ENCODE measurements at places on chromosomes 7 and 10. TPM values are rescaled to one million over a fixed set of nuclear protein-coding genes. Genes with fewer than 3 reads are reported as not detected.
A peak's percentile ranks its signal among the peaks of the same experiment; 100 is the strongest.

DHTKD1 gene
- 12.6 TPM for total RNA-seq

CACNA2D1 gene
- total RNA-seq, result 17.3 TPM

DNA sequence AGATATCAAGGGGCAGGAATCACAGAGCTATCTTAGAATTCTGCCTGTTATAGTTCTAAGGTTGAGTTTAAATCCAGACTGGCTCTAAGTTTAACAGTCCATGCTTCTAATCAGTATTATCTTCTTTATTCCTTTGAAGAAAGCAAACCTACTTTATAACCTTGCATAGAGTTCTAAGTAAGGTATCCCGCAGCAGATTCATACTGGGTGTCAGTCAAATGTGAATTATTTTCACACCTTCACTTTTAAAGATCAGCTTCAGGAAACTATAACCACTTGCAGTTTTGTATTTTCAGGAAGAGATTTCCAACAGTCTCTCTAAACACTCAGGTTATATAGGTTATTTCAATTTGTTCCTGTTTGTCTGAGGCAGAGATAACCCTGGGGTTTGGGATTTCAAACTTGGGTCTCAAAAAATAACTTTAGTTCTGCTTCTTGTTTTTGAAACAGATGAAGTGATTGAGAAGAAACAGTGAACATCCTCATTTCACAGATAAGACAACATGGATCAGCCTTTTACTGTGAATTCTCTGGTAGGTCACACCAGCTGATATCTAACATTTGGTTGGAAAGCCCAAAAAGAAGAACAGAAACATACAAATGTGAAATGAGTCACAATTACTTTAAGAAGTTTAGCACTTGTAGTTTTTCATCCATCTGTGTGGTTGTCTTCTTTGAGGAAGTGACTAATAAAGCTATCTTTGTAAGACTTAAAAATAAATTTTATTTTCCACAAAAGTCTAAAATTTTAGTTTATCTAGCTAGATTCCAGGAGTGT, 21.4 kb downstream of the STAMBPL1 start:
- no peaks in the 10 kb centered on the region for H3K4me1 ChIP-seq
- no peak overlapping the region for H3K27ac ChIP-seq
- H3K4me3 ChIP-seq, result no peak overlapping the region
- DNase-seq, result no peak

DNA sequence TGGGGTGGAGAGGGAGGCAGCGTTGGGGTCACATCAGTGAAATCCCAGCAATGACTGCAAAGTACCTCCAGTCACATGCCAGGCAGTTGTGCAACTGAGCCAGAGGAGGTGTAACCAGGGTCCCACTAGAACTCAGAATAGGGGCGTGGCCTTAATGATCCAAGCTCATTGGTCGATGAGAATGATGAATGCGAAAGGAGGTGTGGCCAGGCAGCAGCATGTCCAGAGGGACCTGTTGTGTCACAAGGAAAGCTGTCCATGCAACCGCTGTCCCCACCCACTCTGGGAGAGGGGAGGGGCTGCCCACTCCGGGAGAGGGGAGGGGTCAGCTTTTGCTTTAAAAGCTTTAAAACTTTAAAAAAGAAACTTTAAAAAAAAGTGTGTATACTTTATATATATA, 25.3 kb upstream of the MTPAP start:
- no peaks in the 10 kb centered on the region for H3K27me3 ChIP-seq
- peak; percentile 58 for DNase-seq
- H3K4me3 ChIP-seq, result no peak overlapping the region
- H3K36me3 ChIP-seq, result no peaks in the 10 kb centered on the region
- H3K4me1 ChIP-seq, result no peaks in the 10 kb centered on the region
- no peak overlapping the region for H3K27ac ChIP-seq

- no peaks in the 10 kb centered on the region for H3K27me3 ChIP-seq
- DNase-seq, result no peak
- H3K4me3 ChIP-seq, result no peak overlapping the region
- H3K4me1 ChIP-seq, result no peaks in the 10 kb centered on the region
- H3K36me3 ChIP-seq, result no peaks in the 10 kb centered on the region
These were observed 227.8 kb downstream of the ARHGAP21 start for GRCh38 chr10:24495666-24496460.

- H3K4me1 ChIP-seq, result no peaks in the 10 kb centered on the region
- no peak overlapping the region for H3K27ac ChIP-seq
- no peaks in the 10 kb centered on the region for H3K36me3 ChIP-seq
- H3K4me3 ChIP-seq, result no peak overlapping the region
These were observed 106.8 kb upstream of the APBB1IP start for GRCh38 chr10:26331371-26331770.

GRCh38 chr10:84012831-84013458, 126.4 kb upstream of the GHITM start:
- DNase-seq, result no peak
- H3K36me3 ChIP-seq, result no peaks in the 10 kb centered on the region
- no peaks in the 10 kb centered on the region for H3K4me1 ChIP-seq
- no peak overlapping the region for H3K27ac ChIP-seq

DNA sequence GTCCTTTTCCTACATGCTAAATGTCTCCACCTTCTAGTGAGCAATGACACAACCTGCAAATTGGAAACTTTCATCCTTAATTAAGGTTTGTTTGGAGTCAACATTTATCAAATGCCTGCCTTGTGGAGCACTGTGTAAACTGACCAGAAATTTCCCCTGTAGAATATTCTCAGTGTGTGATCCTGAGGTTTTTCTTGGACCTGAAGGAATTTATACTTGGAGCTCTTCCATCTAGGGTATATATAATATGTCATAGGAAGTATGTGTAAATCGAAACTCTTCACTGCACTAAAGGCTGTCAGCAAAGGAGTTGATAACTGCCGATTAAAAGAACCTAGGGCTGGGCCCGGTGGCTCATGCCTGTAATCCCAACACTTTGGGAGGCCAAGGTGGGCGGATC, 152.4 kb downstream of the NSUN6 start:
- H3K4me3 ChIP-seq, result no peak overlapping the region
- no peak overlapping the region for H3K27ac ChIP-seq
- no peak for DNase-seq
- H3K4me1 ChIP-seq, result no peaks in the 10 kb centered on the region

DNA sequence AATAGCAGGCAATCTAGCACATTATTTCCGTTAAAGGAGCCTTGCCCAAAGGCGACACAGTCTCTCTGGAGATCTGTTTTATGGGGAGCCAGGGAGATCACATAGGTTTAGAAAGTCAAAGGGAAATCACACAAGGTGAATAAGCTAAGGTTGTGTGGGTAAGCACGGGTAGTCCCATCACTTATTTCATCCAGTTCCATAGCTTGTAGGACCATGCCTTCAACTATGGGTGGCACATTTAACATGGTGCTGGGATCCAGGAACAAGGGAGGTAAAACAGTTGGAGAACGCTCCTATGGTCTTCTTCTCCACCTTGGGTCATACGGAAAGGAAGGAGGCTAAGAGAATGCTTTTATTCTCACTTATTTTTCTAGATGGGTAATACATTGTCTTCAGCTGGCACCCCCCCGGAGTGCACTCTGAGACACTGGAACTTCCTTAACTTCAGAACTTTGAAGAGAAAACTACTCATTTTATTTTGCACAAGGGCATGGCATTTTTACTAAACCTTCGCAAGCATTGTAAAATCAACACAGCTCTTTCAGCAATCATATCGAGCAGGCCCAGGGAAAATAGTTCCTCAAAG, 435.4 kb downstream of the KIF20B start:
- no peak overlapping the region for H3K4me3 ChIP-seq
- H3K4me1 ChIP-seq, result no peaks in the 10 kb centered on the region
- H3K27me3 ChIP-seq, result no peaks in the 10 kb centered on the region
- no peaks in the 10 kb centered on the region for H3K36me3 ChIP-seq

LIPK gene
- total RNA-seq, result not detected

DNA sequence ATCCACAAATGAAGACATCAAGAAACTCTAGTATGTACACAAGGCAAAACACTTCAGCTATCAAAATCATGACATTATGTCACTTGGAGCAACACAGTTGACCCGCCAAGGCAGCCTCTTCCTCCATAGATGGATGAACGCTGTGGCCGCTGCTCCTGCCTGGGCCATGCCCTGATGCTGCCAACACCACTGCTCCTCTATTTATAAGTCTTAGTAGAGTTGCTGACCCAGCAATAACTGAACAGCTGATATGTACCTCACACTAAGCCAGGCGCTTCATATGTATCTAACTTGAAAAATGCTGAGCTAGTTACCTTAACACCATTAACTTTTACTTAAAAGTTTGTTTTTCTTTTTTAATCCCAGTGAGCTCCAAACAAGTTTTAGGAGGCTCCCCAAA, 131.9 kb downstream of the LYZL1 start:
- no peak for DNase-seq
- H3K4me3 ChIP-seq, result no peak overlapping the region
- no peak overlapping the region for H3K27ac ChIP-seq
- H3K4me1 ChIP-seq, result no peaks in the 10 kb centered on the region
- H3K27me3 ChIP-seq, result no peaks in the 10 kb centered on the region

DNA sequence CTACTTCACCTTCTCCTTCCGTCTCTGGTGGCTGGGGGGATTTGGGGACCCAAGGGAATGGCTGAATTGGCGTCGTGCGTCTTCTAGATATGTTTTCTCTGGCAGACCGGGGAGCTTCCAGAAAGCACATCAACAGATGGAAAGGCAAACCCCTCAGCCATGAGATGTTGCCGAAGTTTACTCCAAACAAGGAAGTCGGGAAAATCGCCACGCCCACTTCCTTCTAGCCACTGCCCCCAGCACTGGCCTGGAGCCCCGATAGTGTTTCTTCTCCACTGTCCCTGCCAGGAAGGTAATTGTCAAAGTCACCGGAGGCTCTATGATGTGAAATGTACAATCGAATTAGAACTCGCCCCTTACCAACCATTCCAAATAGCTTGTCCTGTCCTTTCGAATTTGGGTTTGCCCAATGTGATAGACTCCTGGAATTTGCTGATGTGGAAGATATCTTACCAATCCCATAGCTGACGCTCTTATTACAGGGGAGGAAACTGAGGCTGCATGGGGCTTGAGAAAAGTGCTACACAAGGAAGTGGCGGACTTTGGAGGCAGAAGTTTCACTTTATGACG, 191.0 kb downstream of the LSM5 start:
- peaks cover 10% of the 10 kb centered on the region for H3K27me3 ChIP-seq
- H3K4me3 ChIP-seq, result peak overlapping the region; percentile 58
- H3K4me1 ChIP-seq, result no peaks in the 10 kb centered on the region
- DNase-seq, result no peak
- H3K36me3 ChIP-seq, result no peaks in the 10 kb centered on the region

GRCh38 chr10:51878695-51879094, 179.3 kb upstream of the CSTF2T start:
- no peaks in the 10 kb centered on the region for H3K36me3 ChIP-seq
- DNase-seq, result no peak
- H3K4me3 ChIP-seq, result no peak overlapping the region
- peaks cover 20% of the 10 kb centered on the region for H3K4me1 ChIP-seq
- H3K27me3 ChIP-seq, result no peaks in the 10 kb centered on the region

EIF5AL1 gene
- 0.21 TPM for total RNA-seq

GRCh38 chr10:115706026-115706425, 567.0 kb downstream of the GFRA1 start:
- H3K36me3 ChIP-seq, result no peaks in the 10 kb centered on the region
- no peak overlapping the region for H3K4me3 ChIP-seq
- no peak for DNase-seq
- no peak overlapping the region for H3K27ac ChIP-seq
- no peaks in the 10 kb centered on the region for H3K27me3 ChIP-seq

DNA sequence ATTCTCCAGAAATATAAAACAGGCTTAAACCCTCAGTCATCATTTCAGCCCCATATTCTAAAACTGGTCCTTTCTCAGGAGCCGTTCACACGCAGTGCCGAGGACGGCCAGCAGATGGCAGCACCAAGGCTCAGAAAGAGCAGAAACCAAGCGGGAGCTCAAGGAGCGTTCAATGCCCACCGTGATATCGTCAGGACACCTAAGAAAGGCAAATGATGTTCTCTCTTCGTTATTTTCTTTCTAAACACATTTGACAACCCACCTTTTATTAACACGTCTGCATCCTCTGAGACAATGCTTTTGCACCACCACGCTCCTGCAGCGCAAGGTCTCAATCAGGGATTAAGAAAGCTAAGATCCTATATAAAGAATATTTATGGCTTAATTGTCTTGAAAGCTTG, 45.7 kb upstream of the RBM33 start:
- H3K36me3 ChIP-seq, result no peaks in the 10 kb centered on the region
- H3K27ac ChIP-seq, result no peak overlapping the region
- no peak for DNase-seq
- H3K4me3 ChIP-seq, result no peak overlapping the region

- no peak overlapping the region for H3K4me3 ChIP-seq
- no peaks in the 10 kb centered on the region for H3K27me3 ChIP-seq
- DNase-seq, result no peak
- peak overlapping the region; percentile 90 for H3K27ac ChIP-seq
- no peaks in the 10 kb centered on the region for H3K4me1 ChIP-seq
- peaks cover 52% of the 10 kb centered on the region for H3K36me3 ChIP-seq
These were observed 7.7 kb upstream of the NDST2 start for GRCh38 chr10:73819081-73819480.

GRCh38 chr7:107703219-107703618, 40.7 kb upstream of the CBLL1 start:
- H3K4me1 ChIP-seq, result peaks cover 2% of the 10 kb centered on the region
- H3K4me3 ChIP-seq, result no peak overlapping the region
- H3K27me3 ChIP-seq, result no peaks in the 10 kb centered on the region
- no peak overlapping the region for H3K27ac ChIP-seq
- no peaks in the 10 kb centered on the region for H3K36me3 ChIP-seq

DNA sequence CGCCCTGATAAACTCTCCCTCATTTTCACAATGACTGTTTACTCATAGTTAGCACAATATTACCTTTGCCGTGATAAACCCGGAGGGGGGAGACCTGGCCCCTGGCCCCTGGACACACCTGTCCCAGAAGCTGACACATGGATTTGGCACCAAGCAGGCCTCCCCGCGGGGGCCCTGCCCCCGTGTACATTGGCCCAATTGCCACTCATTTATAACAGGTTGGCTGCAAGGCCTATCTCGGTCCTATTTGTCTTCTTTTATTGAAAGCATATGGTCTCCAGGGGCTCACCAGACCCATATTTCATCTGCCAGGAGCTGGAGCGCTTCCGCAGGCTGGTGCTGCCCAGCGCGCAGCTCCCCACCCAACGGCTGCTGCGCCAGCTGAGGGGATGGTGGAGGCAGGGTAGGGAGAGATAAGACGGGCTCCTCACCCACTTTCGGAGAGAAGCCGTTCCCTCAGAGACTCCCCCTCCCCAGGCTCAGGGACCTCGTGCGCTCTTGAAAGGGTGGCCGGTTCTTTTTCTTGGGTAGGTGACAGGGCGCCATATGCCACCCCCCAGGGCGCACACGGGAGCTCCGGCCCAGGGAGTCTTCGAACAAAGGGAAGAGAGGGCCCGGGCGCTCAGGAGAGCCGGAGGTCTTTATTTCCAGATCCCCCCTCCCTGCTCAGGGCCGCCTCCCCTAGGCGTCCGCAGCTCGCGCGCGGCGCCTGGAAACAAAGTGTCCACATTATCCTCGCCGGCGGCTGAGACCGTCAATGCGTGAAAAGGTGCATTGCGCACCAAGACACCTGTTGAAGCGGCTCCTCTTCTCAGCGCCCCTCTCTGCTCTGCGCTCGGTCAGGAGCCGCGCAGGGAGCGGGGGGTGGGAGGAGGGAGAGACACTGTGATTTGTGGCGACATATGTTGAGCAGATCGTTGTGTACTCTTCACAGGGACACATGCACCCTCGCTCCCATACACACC, 4.3 kb upstream of the NEUROG3 start:
- no peaks in the 10 kb centered on the region for H3K4me1 ChIP-seq
- H3K4me3 ChIP-seq, result no peak overlapping the region
- no peaks in the 10 kb centered on the region for H3K36me3 ChIP-seq
- DNase-seq, result no peak
- H3K27me3 ChIP-seq, result peaks cover 11% of the 10 kb centered on the region

GRCh38 chr7:17299483-17299991, 1.1 kb downstream of the AHR start:
- peak overlapping the region; percentile 100 for H3K4me3 ChIP-seq
- DNase-seq, result no peak
- H3K36me3 ChIP-seq, result no peaks in the 10 kb centered on the region
- H3K4me1 ChIP-seq, result peaks cover 17% of the 10 kb centered on the region
- H3K27me3 ChIP-seq, result no peaks in the 10 kb centered on the region

MYL10 gene
- not detected for total RNA-seq

All from ascending aorta (tissue), 2 donors.